ENCODE measurements at places on chromosomes 6 and 20. TPM values are rescaled to one million over a fixed set of nuclear protein-coding genes. Genes with fewer than 3 reads are reported as not detected.

SIM1 gene
- total RNA-seq = not detected

FGD2 gene
- total RNA-seq = 1.4 TPM

DOK5 gene
- 0.85 TPM for total RNA-seq

WFDC12 gene
- not detected for total RNA-seq

COL9A1 gene
- total RNA-seq = not detected

RSPH9 gene
- total RNA-seq = not detected

PPP1R3D gene
- 11.5 TPM for total RNA-seq

DNA sequence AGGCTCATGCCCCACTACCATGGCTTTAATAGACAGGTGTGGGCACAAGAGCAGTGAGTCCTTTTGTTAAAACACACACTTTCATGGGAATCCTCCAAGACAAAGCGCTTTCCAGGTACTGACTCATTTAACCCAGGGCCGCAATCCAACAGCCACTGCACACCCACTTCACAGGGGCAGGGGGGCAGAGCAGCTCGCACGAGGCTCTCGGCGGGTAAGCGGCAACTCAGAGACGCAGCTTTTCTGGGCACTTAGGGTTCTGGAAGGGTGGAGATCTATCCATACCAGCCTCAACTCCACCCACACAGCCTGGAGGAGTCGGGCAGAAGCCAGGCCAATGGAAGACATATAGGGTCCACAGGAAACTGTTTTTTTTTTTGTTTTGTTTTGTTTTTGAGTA lies 28.6 kb downstream of the PSMG4 start:
- no peak for DNase-seq

DNA sequence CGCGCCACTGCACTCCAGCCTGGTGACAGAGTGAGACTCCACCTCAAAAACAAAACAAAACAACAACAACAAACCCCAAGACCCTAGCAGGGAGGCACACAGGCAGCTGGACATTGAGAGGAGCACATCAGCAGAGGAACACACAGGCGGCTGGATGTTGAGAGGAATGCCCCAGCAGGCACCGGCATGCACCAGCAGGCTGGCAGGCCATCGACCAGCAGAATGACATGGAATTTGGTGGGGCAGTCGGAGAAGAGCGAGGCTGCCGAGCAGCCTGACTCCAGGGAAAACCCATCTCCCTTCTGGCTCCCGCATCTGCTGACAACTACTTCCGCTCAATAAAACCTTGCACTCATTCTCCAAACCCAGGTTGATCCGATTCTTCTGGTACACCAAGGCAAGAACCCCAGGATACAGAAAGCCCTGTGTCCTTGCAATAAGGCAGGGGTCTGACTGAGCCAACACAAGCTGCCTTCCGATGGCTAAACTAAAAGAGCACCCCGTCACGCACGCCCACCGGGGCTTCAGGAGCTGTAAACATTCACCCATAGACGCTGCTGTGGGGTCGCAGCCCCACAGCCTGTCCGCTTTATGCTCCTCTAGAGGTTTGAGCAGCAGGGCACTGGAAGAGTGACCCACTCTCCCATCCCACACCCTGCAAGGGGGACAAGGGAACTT lies 60.2 kb downstream of the SLC22A23 start:
- DNase-seq = no peak

- no peak for DNase-seq
Observed at GRCh38 chr20:34979366-34980153, 23.9 kb downstream of the MYH7B start.

- no peak for DNase-seq
Observed at GRCh38 chr6:167219967-167220512, 62.3 kb upstream of the GPR31 start.

DNA sequence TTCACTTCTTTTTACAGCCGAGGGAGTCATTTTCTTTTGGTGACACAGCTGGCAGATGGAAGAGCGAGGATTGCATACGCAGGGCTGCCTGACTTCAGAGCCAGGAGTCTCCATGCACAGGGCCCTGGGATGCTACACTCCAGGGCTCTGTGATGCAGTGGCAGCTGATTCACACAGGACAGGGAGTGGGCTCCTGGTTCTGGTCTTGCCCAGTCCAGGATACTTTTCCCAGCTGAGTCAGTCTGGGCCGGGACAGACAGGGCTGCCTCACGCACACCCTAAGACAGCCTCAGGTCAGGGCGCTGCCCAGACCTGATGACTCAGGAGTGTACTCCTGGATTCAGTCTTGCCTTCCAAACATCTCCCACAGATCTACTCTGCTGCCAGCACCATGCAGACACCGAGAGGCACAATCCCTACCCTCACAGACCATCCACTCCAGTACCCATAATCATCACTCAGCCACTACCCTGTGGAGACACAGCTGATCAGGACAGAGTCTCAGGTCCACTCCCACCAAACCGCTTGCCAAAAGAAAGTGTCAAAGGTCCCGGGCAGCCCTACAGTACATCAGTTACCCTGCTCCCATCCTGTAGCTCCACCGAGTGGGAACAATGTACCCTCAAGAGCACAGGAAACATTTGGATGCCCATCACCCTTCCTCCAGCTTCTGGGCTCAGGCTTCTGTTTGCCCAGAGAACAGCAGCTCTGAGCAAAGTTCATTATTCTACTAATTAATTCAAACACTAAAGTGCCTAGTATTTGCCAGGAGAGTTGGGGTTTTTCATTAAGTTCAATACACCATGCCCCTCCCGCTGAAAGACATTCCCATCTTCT lies 11.5 kb downstream of the SDC4 start:
- DNase-seq = no peak

GRCh38 chr6:72784581-72784980 lies 162.7 kb downstream of the KCNQ5 start:
- no peak for DNase-seq

DNA sequence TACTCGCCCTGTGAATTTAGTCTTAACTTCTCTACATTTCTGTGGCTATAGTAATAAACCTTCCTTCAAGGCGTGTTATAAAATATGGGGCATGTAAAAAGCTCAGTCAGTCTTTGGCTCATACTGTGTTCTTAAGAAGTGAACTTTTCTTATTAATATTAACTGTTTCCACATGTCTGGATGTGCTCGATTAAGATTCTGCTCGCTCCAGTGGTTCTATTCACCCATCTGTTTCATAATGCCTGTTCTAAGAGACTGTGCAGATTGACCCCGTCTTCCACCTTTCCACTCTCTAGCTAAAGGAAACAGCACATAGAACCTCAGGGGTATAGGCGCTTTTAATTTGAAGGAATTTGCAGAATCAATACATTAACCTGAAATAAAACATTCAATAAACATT lies 99.9 kb downstream of the L3MBTL3 start:
- no peak for DNase-seq

GRCh38 chr20:47351643-47352331 lies 4.7 kb downstream of the ZMYND8 start:
- DNase-seq = no peak

GRCh38 chr6:129901910-129902309 lies 40.8 kb upstream of the TMEM244 start:
- no peak for DNase-seq

DNA sequence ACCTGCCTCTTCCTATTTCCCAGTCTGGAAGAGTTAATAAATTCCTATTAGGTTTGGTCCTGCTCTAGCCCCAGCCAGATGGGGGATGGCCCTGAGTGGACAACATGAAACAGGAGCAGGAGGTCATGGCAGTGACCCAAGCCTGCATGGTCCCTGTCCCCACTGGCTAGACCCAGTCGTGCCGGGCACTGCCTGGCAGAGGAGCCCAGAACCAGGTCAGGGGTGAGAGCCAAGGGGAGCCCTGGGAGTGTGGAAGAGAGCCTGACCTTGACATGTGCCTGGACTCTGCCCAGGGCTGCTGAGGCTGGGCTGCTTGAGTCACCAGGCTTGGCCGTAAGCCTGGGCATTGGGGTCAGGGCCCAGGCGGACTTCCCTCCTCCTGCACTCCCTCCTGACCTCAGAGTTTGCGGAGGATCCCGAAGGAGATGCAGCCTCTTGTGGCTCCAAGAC lies 3.6 kb downstream of the AVP start:
- DNase-seq = no peak

DNA sequence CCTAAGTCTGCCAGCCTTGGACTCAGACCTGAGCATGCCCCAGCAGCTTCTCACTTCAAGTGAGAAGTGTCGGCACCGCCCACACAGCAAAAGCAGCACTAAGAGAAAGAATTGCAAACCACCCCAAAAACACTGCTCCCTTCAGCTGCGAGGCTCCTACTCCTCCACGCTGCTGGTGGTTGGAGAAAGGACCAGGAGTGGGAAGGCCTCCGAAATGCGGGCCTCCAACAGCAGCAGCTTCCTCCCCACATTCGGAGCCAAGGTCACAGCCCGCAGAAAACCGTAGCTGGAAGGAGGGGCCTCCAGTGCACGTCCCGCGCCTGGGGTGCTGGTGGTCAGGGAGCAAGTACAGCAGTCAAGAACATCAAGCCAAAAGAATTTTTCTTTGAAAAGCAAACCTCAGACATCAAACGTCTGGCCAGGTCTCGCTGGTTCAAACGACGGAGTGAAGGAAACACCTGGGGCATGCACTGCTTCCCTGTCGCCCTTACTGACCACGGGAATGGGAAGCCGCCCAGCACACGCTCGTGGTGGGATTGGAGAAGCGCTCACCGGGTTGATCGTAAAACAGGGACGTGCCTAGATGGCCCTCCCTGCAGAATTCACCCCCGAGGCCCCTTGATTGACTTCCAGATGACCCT lies 185.6 kb upstream of the CST7 start:
- no peak for DNase-seq

DNA sequence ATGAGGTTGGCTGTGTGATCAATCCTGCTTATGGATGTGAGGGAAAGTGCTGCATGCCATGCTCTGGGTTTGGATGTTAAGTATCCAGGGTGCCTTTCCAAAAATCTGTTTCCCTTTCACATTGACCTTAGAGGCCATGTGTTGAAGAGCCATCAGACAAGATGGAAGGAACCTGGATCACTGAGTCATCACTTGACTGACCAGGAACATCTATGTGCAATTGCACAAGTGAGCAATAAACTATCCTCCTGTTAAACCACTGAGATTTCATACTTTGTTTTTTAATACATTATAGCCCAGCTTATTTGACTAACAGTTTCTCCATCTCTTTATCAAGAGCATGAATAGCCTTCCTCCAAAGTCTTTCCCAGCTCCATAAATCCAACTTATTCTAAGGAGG lies 17.8 kb upstream of the TMEM14A start:
- no peak for DNase-seq

- no peak for DNase-seq
Observed at GRCh38 chr6:144729502-144729901, 444.4 kb downstream of the UTRN start.

GRCh38 chr6:16805243-16805950 lies 44.1 kb upstream of the ATXN1 start:
- DNase-seq = no peak

- DNase-seq = no peak
Observed at GRCh38 chr6:47447722-47448121, 29.9 kb upstream of the CD2AP start.

- DNase-seq = no peak
Observed at GRCh38 chr20:49278818-49279676, 1.2 kb upstream of the ZNFX1 start.

GRCh38 chr6:53461696-53462095 lies 83.2 kb downstream of the GCLC start:
- no peak for DNase-seq

DNA sequence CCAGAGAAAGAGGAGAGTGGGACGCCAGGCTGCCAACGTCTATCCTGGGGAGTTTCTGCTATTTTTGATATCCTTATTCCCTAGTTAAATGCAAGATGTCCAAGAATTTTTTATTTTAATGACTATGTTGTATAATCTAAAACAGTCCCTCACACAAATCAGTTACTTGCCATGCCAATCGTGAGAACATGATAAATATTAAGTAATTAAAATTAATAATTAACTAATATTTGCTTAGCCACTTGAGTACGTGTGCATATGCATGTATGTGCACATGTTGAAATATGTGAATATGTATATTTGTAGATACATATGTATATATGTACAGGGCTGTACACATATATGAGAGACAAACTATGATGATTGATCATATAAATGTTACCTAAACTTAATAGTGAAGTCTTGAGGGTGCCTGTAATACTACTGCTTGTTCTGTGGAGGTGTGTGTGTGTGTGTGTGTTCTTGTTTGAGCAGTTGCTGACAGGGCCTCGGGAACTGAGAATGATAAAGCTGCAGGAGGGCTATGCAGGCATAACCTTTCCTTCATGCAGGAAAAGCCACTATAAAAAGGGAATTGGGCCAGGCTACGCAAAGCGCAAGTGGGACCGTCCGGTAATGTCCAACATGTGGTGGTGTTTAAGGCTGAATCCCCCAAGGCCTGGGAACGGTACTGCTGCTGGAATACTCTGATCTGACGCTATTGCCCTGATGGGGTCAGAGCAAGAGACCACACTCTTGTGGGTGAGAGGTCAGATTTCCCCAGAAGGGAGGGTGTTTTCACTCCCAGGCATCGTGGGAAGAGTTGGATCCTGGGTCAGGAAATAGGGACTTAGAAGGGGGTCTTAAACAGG lies 148.3 kb upstream of the TBX18 start:
- no peak for DNase-seq

GRCh38 chr6:32501016-32501415 lies 29.1 kb downstream of the HLA-DRB5 start:
- DNase-seq = no peak

- DNase-seq = no peak
Observed at GRCh38 chr20:20761301-20761700, 48.9 kb upstream of the RALGAPA2 start.

DNA sequence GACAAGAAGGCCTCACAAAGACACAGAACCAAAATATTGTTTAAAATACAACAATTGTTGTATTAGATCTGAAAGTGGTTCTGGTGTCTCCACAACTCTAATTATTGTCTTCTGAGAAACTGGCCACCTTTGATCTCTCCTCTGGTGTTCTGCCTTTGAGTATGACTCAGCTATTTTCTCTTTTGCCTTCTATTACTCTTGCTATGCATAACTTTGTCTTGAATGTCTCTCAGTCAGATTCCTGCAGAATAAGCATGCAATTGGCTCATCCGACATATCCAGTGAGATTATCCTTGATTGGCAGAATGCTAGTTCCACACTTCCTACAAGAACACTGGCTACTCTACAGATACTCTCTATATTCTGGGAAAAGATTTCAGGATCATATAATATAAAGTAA lies 14.3 kb upstream of the EPM2A start:
- DNase-seq = no peak

- no peak for DNase-seq
Observed at GRCh38 chr6:24981386-24981760, 45.6 kb upstream of the RIPOR2 start.

DNA sequence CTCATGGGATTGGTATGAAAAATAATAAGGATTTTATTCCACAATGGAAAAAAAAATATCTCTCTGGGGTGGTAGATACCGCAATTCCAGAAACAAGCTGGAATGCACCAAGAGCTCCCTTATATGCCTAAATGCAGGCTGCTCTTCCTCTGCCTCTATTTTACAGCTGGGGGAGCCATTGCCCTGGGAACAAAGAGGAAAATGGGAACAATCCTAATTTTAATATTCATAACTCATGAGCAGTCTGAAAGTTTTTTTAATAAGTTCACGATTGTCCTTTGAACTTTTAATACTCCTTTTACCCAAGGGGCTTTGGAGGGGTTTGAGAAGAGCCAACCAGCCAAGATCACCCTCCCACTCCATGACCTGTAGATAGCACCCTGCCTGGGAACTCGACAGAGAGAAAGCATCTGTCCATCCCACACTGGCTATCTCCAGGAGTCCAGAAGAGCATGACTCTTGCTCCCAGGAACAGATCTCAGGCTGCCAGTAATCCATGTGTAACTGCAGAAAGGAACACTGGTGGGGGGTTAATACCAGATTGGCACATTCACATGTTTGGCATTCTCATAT lies 74.7 kb downstream of the CD83 start:
- DNase-seq = no peak

All from naive thymus-derived CD4-positive, alpha-beta T cell (primary cell).